Stimulated activated CD4-positive, alpha-beta T cell treated with anti-CD3 and anti-CD28 coated beads, Interleukin-4, amount 100 ng/mL, for 24 hours (primary cell): ENCODE measurements at places on chromosomes 13 and 19.

GRCh38 chr19:45468159-45468651 lies 409 bp downstream of the FOSB start:
- peak; percentile 39 for DNase-seq

DNA sequence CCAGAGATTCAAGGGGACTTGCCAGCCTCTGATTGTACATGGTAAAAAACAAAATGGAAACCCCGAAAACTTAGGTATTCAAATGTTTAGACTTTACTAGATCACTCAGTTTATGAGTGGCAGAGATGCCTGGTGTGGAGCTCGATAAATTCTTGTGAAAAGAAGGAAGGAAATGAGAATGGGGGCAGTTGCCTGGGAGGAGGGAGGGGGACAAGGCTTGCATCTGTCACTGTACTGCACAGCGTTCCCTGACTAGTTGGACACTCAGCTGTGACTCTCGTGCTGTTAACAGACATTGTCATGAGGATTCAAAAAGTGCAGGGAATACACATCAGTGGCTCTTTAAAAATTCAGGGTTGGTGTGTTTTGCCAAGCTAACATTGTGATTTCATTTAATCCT lies 232.9 kb downstream of the ZIC5 start:
- no peak for DNase-seq

- no peak for DNase-seq
Observed at GRCh38 chr19:45146251-45146650, 14.5 kb downstream of the NKPD1 start.

- no peak for DNase-seq
Observed at GRCh38 chr19:3823350-3823713, 37.2 kb upstream of the MATK start.

- DNase-seq, result peak; percentile 97
Observed at GRCh38 chr19:10259162-10259905, 7.3 kb downstream of the MRPL4 start.

- DNase-seq, result no peak
Observed at GRCh38 chr13:100483139-100483538, 105.5 kb downstream of the GGACT start.

GRCh38 chr19:18194554-18195238 lies 1.7 kb downstream of the MPV17L2 start:
- DNase-seq, result peak; percentile 22

GRCh38 chr19:2625434-2625833 lies 77.1 kb downstream of the GNG7 start:
- no peak for DNase-seq

GRCh38 chr13:75103976-75104375 lies 378.0 kb downstream of the TBC1D4 start:
- DNase-seq, result no peak

DNA sequence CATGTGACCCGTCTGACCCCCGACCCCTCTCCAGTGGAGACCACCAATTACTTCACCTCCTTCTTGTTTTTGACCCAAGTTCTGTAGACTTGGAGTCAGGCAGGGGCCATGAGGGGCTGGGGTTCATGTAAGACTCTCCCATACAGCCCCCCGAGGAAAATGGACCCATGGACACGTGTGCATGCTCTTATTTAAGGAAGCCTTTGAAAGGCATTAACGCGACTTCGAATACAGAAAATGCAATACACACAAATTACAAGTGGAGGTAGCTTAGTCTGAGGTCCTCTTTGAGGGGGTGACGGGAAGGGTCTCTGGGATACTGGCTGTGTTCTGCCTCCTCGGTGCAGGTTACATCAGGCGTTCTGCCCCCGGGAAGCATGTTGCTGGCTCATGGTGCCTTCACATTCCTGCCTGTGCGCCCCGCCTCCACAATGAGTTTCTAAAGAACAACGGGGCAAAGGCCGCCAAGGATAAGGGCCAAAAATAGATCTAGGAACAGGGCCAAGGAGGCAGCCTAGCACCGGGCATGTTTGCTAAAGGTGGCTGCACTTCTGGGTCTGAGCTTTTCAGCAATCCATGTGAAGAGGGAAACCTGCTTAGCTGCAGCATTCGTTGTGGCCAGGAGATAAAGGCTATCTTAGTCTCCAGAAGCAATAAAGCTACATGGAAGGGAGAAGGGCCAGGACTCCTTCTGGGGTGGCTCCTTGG lies 54.5 kb downstream of the RAB20 start:
- no peak for DNase-seq

GRCh38 chr13:58729361-58729760 lies 1097.8 kb downstream of the PCDH17 start:
- DNase-seq, result no peak

DNA sequence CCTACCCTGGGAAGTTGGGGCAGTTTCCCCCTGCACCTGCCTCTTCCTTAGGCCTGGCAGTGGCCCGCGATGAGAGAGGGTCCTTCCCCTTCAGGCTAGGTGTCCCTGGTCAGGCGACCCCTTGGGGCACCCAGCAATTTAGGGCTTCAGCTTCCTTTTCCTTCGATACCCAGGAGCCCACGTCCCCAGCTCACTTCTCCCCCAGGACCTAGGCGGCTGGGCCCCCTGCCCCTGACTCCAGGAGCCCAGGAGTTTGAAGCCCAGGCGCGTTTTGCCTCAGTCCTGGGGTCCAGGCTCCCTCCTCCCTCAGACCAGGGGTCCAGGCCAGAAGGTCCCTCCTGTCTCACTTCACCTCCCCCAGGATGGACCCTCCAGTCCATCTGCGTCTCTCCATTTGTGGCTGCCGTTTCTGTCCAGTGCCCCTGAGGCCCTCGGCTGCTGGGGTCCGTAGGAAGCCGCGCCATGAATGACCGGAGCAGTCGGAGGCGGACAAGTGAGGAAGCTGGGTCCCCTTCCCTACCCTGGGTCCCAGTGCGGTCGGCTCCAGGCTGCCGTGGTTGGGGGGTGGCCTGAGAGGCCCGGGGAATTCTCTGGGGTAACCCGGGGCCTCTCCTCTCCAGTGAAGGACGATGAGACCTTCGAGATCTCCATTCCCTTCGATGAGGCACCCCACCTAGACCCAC lies 714 bp downstream of the CCDC106 start:
- DNase-seq, result no peak

- DNase-seq, result peak; percentile 88
Observed at GRCh38 chr19:10864538-10864899, 6.8 kb upstream of the CARM1 start.

DNA sequence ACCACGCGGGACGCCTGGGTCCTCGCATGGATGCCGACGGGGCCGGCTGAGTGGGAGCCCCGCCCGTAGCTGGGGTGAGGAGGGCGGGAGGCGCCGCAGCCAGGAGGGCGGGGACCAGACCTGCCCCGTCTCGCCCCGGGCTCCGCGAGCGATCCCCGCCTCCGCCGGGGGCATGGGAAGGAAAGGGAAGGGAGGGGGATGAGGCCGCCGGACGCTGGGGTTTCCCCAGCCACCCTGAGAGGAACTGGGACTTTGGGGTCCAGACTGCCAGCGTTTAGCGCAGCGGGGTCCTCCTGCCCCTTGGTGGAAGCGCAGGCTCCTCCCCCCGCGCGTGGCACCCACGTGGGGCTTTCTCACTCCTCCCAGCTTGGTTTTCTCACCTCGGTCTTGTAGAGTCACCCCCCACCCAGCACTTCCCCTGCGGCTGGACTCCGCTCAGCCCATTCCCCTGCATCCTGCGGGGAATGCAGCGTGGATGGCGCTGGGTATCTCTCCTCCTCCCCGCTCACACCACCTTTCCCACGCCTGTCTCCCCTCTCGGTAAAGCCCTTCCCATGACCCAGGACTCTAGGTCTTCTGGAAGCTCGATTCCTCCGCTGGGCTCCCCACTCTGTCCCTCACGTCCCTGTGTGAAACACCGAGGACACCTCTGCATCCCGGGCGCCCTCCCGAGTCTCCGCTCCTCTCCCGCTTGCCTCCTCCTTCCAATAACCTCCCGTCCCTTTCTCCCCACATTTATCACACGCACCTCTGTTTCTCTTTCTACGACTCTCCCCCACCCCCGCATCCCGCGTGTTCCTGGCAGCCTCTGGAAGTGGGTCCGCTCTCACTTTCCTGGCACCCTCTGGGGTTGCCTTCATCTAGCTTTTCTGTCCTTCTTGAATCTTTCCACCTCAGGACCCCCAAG lies 2.1 kb downstream of the TGFB1 start:
- DNase-seq, result peak; percentile 85

DNA sequence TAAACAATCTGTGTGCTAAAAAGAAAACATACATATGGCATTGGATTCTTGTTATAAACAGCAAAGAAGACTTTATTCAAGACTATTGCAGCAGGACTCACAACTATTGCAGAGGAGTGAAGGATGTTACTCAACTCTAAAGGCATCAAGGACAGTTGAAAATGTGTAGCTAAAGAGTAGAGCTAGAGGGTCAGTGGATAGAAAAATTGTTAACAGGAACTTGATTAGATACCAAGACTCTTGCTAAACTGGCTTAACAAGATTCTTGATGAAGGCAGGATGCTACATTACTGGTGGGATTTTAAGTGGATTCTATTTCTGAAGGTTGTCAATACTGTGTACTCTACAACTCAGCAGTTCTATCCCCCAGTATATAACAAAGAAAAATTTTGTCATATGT lies 1183.3 kb downstream of the SLITRK1 start:
- DNase-seq, result no peak

DNA sequence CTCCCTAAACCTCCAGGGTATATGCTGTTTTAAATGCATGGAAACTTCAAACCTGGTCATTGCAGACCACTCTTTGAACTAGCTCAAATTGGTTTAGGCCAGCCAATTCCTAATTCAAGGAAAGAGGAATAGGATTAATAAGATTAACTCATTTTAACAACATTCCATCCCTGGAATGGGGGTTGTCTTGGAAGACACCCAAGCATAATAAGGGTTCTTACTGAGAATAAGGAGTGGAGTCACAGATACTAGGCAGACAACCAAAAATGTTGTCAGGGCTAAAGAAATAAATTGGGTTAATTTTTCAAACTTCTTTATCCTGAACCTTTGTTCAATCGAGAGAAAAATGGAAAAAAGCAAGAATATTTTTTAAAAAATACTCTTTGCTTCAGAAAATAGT lies 186.2 kb downstream of the PCDH9 start:
- no peak for DNase-seq

- DNase-seq, result no peak
Observed at GRCh38 chr19:42378225-42379215, 11.6 kb downstream of the CNFN start.

- no peak for DNase-seq
Observed at GRCh38 chr13:105972811-105973590, 562.5 kb downstream of the EFNB2 start.
